ENCODE measurements at places on chromosomes 3 and 15.

- no peak for DNase-seq
Observed at GRCh38 chr15:71728881-71729280, 81.5 kb upstream of the NR2E3 start.

DNA sequence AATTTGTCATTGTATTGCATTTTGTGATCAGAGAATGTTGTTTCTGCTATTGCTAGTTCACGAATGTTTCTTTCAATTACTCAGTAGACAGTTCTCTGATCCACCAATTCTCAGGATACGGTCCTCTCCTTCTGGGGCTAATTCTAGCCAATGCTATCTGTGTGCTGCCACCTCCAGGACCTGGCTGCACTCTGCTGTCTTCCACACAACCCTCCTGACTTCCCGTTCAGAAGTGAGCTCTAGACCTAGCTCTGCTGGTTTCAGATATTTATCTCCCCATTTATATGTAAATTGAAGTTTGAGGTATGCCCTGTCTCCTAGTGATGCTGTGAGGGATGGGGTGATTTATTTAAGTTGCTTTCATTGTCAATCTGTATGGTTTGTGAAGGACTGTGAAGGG is 21.7 kb upstream of the UBL7 start:
- DNase-seq = no peak

DNA sequence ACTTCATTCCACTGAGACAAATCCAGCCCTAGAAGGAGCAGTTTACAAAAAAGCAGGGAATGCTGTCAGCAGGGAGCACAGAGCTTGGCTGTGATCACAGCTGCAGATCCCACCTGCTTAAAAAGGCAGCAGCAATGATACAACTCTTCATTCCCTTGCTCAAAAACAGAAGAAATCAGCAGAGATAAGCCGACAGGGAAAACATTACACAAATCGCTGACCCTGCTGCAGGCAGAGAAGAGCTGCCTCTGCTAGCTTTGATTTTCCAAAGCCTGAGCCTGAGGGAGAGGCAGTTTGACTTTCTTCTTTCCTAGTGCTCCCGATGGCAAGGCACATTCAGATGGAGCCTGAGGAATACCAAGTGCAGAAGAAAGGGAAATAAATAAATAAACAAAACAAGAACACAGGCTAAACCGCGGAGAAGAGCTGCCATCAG is 80.2 kb downstream of the SHQ1 start:
- DNase-seq = no peak

GRCh38 chr3:43453981-43454380 is 167.6 kb downstream of the SNRK start:
- no peak for DNase-seq

GRCh38 chr3:192848371-192849233 is 69.1 kb downstream of the MB21D2 start:
- DNase-seq = no peak
